ENCODE measurements at places on chromosomes 13 and 19. TPM values are rescaled to one million over a fixed set of nuclear protein-coding genes. Genes with fewer than 3 reads are reported as not detected.

- H3K4me3 ChIP-seq = no peak overlapping the region
- no peaks in the 10 kb centered on the region for H3K27me3 ChIP-seq
- H3K4me1 ChIP-seq = no peaks in the 10 kb centered on the region
- DNase-seq = no peak
- H3K27ac ChIP-seq = no peak overlapping the region
- no peaks in the 10 kb centered on the region for H3K36me3 ChIP-seq
Measured at GRCh38 chr13:64446372-64446771, 2783.8 kb downstream of the PCDH9 start.

- H3K36me3 ChIP-seq = no peaks in the 10 kb centered on the region
- H3K4me3 ChIP-seq = no peak overlapping the region
- no peak for DNase-seq
- no peaks in the 10 kb centered on the region for H3K27me3 ChIP-seq
- no peaks in the 10 kb centered on the region for H3K4me1 ChIP-seq
- no peak overlapping the region for H3K27ac ChIP-seq
Measured at GRCh38 chr13:99471221-99472121, 29.8 kb upstream of the TM9SF2 start.

GRCh38 chr19:7307590-7308218, 13.5 kb upstream of the INSR start:
- H3K27me3 ChIP-seq = no peaks in the 10 kb centered on the region
- H3K36me3 ChIP-seq = no peaks in the 10 kb centered on the region
- DNase-seq = no peak
- no peak overlapping the region for H3K27ac ChIP-seq
- no peaks in the 10 kb centered on the region for H3K4me1 ChIP-seq

- H3K27ac ChIP-seq = no peak overlapping the region
- no peak for DNase-seq
- no peaks in the 10 kb centered on the region for H3K36me3 ChIP-seq
- H3K4me3 ChIP-seq = no peak overlapping the region
- no peaks in the 10 kb centered on the region for H3K4me1 ChIP-seq
- no peaks in the 10 kb centered on the region for H3K27me3 ChIP-seq
Measured at GRCh38 chr13:98775844-98776598, 23.5 kb upstream of the SLC15A1 start.

The CGB8 gene
- total RNA-seq = not detected

The CRB3 gene
- 0.44 TPM for total RNA-seq

The TFPT gene
- 14.6 TPM for total RNA-seq

DNA sequence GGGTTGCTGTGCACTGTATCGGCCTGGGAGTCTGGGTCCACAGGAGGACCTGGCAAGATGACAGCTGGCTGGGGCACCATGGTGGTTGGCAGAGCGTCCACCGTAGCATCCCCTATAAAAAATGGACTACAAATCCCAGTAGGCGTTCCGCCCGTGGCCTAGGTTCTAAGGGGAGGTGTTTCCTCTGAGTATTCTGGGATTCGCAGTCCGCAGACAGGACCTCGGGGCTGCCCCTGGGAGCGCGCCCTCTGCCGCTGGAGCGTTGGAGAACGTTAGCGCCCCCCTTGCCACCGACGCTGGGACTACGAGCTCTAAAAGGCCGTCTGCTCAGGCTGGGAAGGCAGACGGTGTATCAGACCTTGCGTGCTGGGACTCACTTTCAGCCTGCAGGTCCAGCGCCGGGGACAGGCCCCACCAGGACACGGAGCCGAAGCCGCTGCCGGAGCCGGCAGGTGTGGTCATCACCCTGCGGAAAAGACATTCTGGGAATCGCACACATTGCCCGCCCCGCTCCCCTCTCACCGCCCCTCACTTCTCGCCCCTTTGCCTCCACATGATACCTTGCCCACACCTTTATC, 372 bp downstream of the DNAAF3 start:
- peaks cover 7% of the 10 kb centered on the region for H3K4me1 ChIP-seq
- DNase-seq = peak; percentile 52
- H3K36me3 ChIP-seq = no peaks in the 10 kb centered on the region
- peaks cover 26% of the 10 kb centered on the region for H3K27me3 ChIP-seq
- H3K27ac ChIP-seq = no peak overlapping the region

- H3K27me3 ChIP-seq = no peaks in the 10 kb centered on the region
- no peaks in the 10 kb centered on the region for H3K36me3 ChIP-seq
- no peak overlapping the region for H3K27ac ChIP-seq
- no peak for DNase-seq
- peak overlapping the region; percentile 33 for H3K4me3 ChIP-seq
- H3K4me1 ChIP-seq = no peaks in the 10 kb centered on the region
Measured at GRCh38 chr19:18939922-18940768, 872 bp downstream of the HOMER3 start.

The KLK11 gene
- total RNA-seq = not detected

The GZMM gene
- total RNA-seq = 81.4 TPM

The KCTD12 gene
- 7.6 TPM for total RNA-seq

- H3K4me1 ChIP-seq = no peaks in the 10 kb centered on the region
- DNase-seq = no peak
- no peak overlapping the region for H3K4me3 ChIP-seq
- no peaks in the 10 kb centered on the region for H3K27me3 ChIP-seq
- no peak overlapping the region for H3K27ac ChIP-seq
Measured at GRCh38 chr19:8340341-8341096, 2.5 kb downstream of the KANK3 start.

The LYL1 gene
- 5.1 TPM for total RNA-seq

The CACNA1A gene
- total RNA-seq = 0.40 TPM

DNA sequence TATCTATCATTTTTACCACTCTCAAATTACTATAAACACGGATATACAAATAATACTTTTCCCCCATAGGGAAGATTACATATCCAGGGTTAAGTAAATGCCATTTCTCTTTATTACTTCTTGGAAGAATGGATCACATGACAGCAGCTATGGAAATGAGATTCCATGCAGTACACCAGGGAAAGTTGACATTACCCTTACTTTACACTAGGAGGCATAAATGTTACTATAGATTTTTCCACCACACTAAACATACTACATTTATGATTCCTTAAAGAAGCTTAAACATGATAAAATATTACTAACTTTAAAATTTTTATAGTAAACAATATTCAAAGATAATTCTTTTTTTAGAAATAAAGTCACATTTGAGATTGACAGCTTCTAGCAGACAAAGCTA, 611.4 kb downstream of the PCDH9 start:
- H3K36me3 ChIP-seq = no peaks in the 10 kb centered on the region
- no peaks in the 10 kb centered on the region for H3K27me3 ChIP-seq
- H3K27ac ChIP-seq = no peak overlapping the region
- no peaks in the 10 kb centered on the region for H3K4me1 ChIP-seq
- DNase-seq = no peak

The ELSPBP1 gene
- not detected for total RNA-seq

The STARD13 gene
- 0.30 TPM for total RNA-seq

The SMIM44 gene
- not detected for total RNA-seq

DNA sequence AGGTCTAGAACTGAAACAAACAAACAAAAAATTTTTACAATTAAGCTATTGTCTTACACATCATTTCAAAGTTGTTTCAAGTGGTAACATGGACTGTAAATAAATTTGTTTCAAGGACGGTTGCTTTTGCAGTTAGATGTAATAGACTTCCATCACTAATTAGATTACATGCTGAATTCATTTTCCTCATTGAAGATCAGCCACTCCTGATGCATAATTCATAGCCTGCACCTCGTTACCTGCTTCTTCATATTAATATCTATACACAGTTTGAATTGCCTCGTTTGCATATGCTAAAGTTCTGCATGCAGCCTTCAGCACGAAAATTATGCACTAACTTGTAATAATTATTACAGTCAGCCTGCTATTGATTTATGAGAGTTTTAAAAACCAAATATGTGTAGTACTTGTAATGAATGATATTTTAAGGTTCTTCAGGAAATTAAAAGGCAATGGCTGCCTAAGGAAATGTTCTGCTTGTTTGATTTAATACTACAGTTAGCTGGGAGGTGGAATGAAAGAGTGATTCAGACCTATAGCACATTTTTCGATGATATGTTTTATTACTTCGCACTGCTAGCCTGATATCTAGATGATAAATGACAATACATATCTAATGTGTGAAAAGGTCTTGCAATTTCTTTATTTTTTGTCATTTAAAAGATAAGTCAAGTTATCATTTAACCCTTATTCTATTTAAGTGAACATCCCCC, 184.9 kb downstream of the DACH1 start:
- H3K27me3 ChIP-seq = no peaks in the 10 kb centered on the region
- no peak overlapping the region for H3K4me3 ChIP-seq
- no peak overlapping the region for H3K27ac ChIP-seq

GRCh38 chr19:50357178-50358100, 8.0 kb downstream of the NAPSA start:
- H3K27me3 ChIP-seq = no peaks in the 10 kb centered on the region
- H3K4me3 ChIP-seq = peak overlapping the region; percentile 78
- no peaks in the 10 kb centered on the region for H3K36me3 ChIP-seq
- no peaks in the 10 kb centered on the region for H3K4me1 ChIP-seq
- peak overlapping the region; percentile 90 for H3K27ac ChIP-seq

DNA sequence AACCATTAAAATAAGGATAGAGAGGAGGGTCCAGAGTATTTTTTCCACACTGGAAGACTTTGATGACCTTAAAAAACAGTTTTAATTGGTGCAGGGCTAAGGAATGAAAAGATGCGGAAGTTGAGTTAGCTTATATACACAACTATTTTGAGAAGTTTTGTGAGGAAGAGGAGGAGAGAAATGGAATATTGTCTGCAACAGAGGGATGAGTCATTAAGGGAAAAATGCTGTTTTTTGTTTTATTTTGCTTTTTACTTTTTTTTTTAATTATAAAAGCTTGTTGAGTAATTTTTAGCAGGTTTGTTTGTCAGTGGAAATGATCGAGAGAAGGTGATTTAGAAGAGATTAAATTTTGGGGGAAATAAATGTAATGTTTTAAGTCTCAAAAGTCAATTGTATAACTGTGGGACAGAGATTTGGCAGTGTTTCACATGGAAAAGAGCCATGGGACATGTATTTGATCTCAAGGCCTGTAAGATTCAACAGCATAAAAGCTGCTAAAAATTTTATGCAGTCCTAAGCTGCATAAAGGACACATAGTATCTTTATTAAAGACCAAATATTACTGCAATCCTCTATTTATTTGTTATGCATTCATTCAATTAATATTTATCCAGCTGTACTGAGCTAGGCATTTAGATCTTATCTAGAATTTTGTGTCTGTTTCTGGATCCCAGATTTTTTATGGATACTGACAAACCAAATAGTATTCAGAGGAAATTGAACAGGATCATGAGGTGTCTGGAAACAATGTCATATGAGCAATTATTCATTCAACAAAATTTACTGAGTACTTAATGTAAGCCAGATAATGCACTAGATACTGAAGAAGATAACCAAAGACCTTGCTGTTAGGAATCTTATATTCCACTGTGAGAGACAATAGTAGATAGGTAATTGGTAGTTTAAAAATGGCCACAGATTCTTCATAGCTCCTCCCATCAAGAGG, 72.7 kb downstream of the DNAJC15 start:
- H3K27me3 ChIP-seq = no peaks in the 10 kb centered on the region
- H3K36me3 ChIP-seq = no peaks in the 10 kb centered on the region
- no peak overlapping the region for H3K4me3 ChIP-seq
- no peak for DNase-seq

DNA sequence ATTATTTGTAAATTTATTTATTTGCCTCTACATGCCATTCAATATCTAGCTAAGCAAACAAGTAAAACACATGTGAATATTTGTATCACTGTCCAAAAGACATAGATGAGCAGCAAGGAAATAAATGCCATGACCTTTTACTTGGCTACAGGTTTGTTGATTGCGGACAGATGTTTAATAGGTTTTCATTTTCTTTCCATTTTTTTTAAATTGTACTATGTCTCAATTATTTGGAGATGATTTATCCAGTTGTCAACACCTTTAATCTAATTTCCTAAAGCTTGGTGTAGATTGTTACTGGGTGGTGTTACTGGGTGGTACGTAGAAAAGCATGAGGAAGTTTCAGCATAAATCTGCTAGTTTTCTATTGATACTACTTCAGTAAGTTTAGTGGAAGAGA, 560.6 kb upstream of the SPRY2 start:
- H3K4me1 ChIP-seq = no peaks in the 10 kb centered on the region
- DNase-seq = no peak
- H3K27me3 ChIP-seq = no peaks in the 10 kb centered on the region
- no peak overlapping the region for H3K4me3 ChIP-seq
- H3K27ac ChIP-seq = no peak overlapping the region

The APLP1 gene
- total RNA-seq = not detected

DNA sequence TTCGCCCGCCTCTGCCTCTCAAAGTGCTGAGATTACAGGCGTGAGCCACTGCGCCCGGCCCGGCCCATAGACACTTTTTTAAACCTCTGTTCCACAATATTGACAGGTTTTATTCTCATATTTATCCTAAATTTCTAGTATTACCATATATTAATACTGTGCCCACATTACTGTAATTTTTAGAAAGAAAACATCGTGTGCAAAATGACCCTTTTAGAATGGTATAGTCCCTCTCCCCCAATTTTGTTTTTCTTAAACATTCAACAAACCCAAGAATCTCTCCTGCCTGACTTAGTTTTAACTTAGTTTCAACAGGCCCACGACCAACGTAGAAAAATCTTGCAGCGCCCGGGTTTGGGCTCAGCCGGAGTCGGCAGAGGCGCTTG, 9.1 kb downstream of the CDX2 start:
- H3K27ac ChIP-seq = no peak overlapping the region
- no peak overlapping the region for H3K4me3 ChIP-seq
- no peaks in the 10 kb centered on the region for H3K36me3 ChIP-seq
- no peak for DNase-seq
- H3K27me3 ChIP-seq = no peaks in the 10 kb centered on the region

The MKNK2 gene
- 347 TPM for total RNA-seq

- no peaks in the 10 kb centered on the region for H3K27me3 ChIP-seq
- DNase-seq = no peak
- H3K27ac ChIP-seq = peak overlapping the region; percentile 94
- H3K36me3 ChIP-seq = peaks cover 17% of the 10 kb centered on the region
- peaks cover 42% of the 10 kb centered on the region for H3K4me1 ChIP-seq
Measured at GRCh38 chr13:48234566-48235340, 1.7 kb downstream of the ITM2B start.

All from naive thymus-derived CD4-positive, alpha-beta T cell (primary cell).